Aorta (tissue), 5 donors: ENCODE measurements at places on chromosomes 12 and 14. TPM values are rescaled to one million over a fixed set of nuclear protein-coding genes. Genes with fewer than 3 reads are reported as not detected.
A peak's percentile ranks its signal among the peaks of the same experiment; 100 is the strongest.

GRCh38 chr12:112116232-112117060 lies 7.9 kb upstream of the NAA25 start:
- DNase-seq = peak; percentile 82

- no peak for DNase-seq
Measured at GRCh38 chr14:87060405-87060804, 932.6 kb downstream of the GALC start.

GRCh38 chr12:91037276-91037675 lies 20.5 kb downstream of the KERA start:
- DNase-seq = no peak

TTC9 gene
- 2.9 TPM for total RNA-seq

- peak; percentile 90 for DNase-seq
Measured at GRCh38 chr12:9813821-9814798, 13.2 kb upstream of the KLRF1 start.

- no peak for DNase-seq
Measured at GRCh38 chr12:107511292-107511691, 174.3 kb upstream of the PWP1 start.

NPFF gene
- total RNA-seq = not detected

GRCh38 chr14:98966016-98966415 lies 306.0 kb downstream of the BCL11B start:
- no peak for DNase-seq

DNA sequence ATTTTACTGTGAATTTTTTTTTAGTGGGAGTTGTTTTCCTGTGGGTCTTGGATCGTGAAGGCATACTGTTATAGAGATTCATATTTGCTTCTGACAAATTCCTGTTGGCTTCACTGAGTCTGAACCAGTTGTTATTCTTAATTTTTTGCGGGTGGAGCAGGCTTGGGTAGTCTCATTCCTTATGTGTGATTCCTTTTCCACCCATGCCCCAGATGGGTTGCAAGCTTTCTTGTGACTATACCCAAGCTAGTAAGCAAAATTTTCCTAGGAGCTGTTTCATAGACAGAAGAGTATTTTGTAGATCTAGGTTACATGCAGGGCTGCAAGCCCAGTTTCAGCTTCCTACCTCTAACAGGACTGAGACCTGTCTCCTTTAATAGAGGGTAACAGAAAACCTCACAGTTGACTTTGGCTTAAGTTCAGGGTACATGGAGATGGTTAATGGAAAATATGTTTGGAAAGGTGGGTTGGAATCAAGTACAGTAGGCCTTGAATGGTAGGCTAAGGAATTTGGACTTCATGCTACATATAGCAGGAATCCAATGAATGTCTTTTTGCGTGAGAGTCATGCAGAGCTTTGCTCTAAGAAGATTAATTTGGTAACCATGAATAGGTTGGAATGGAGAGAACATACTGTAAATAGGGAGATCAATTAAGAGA lies 29.0 kb downstream of the TRMT5 start:
- DNase-seq = no peak

GRCh38 chr14:88993946-88994345 lies 169.5 kb downstream of the TTC8 start:
- DNase-seq = no peak
